COLO829 (cell line): ENCODE measurements at places on chromosomes 4 and X.

DNA sequence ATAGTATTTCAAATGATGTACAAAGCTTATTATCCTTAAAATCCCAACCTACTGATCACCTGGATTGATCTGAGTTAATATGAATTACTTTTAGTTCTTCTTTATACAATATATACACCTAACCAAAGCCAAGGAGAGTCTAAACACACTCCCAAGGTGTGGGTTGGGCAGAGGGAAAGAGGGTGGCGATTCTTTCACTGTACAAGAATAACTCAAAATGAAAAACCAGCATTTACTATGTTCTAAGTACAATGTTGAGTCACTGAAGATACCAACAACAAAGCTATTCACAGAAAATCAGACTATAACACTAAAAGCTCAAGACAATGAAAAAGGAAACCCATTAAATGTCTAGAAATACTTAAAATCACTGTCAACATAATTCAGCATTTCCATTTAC, 46.6 kb downstream of the ANKRD17 start:
- no peak for DNase-seq

- DNase-seq: no peak
Observed at GRCh38 chr4:80138551-80139538, 58.5 kb upstream of the PRDM8 start.

GRCh38 chr4:122772986-122773385, 40.5 kb downstream of the BBS12 start:
- DNase-seq: no peak

- no peak for DNase-seq
Observed at GRCh38 chr4:87525636-87526295, 3.4 kb downstream of the SPARCL1 start.

DNA sequence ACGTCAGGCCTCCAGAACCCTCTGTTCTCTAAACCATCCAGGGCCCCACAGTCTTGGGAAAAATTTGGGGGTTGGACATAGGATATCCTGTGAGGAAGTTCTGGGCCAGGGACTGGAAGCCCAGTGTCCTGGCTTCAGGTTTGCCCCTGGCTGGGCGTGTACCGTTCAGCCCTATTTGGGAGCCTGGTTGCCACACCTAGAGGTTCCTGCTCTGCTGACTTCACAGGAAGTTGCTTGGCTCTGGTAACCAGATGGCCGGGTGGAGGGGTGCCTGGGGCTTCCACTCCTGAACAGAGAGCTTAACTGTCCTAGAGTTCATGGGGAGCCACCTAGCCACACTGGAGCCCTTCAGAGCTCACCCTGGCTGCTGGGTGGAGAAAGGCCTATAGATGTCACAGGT, 1.1 kb downstream of the TAFAZZIN start:
- DNase-seq: no peak

DNA sequence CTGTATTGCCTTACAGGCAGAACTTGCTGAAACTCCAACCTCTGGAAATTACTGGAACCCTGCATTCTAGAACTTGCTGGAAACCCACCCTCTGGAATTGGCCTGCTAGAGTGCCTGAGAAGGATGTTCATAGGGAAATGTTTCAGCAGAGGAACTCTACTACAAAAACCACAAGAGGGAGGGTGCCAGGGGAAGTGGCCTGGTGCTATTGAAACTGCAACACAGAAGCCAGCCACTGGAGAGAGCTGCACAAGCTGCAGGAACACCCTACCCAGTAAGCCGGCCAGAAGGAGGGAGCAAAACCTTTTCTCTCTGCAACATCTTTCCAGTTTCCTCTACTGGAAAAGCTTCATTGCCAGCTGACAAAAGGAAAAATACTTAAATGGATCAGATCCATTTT, 2.5 kb upstream of the BRWD3 start:
- no peak for DNase-seq

DNA sequence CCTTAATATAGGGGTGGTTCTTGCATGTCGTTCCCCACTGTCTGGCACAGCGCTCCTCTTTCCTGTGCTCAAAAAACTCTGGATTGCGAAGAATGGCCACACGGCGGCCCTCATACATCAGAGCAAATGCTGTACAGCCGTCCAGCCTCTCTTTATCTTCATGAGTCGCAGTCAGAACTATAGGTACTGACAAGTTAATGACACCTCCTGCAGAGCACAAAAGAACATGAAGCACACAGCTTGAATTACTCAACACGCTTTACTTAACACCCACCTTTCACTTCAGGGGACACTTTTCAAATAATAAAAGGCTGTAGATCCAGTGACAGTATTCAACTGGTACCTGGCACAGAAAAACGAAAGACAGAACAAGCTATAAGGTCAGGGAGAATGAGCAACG, 65.3 kb downstream of the PAPSS1 start:
- DNase-seq: no peak

GRCh38 chrX:140249088-140249487, 255.8 kb downstream of the SOX3 start:
- no peak for DNase-seq

DNA sequence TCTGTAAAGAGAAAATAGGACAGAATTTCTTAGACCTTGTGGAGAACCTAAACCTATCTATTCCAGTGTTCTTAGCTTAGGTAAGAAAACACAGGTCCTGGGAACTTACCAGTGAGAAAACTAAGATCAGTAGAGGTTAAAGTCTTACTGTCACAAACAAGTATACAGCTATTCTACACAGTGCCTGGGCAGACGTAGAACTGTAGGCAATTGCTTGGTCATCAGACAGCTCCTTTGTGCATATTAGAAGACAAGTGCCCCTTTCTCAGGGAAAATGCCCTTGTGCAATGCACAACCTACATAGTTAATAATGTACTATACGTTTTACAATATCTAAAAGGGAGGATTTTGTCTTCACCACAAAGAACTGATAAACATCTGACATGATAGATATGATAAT, 86.6 kb upstream of the JADE1 start:
- no peak for DNase-seq

DNA sequence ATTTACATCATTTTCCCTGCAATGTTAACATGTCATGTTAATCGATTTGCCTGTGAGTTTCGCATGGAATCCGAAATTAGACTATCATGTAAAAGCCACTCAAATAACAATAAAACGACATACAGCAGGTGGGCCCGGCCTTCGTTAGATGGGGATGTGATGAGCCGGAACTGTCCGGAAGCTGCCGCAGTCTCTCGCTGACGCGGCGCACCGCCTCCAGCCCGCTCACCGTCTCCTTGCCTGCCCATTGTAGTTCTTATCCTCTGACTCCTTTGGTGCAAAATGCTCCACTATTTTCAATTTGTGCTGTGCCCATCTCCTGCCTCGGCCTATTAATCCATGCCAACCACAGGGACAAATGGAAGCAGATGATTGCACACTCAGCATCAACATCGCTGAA, 877.5 kb upstream of the TENM3 start:
- no peak for DNase-seq

DNA sequence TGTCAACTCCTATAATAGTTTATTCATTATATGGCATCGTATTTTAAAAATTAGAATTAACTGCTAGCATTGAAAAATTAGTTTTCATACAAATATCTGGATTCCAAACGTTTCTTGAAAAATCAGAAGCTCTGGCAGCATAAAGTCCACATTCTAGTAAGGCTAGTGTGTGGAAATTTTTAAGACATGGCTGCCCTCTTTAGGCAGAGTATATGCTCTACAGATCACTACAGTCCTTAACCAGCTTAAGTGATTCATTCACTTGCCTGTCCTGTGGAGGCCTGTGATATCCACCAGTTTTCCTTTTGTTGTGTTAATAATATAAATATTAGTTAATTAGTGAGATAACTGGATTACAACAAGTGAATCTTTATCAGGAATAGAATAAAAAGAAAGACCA, 287.2 kb downstream of the OPHN1 start:
- peak; percentile 33 for DNase-seq

- peak; percentile 26 for DNase-seq
Observed at GRCh38 chrX:1581132-1581531, 10.3 kb upstream of the AKAP17A start.

DNA sequence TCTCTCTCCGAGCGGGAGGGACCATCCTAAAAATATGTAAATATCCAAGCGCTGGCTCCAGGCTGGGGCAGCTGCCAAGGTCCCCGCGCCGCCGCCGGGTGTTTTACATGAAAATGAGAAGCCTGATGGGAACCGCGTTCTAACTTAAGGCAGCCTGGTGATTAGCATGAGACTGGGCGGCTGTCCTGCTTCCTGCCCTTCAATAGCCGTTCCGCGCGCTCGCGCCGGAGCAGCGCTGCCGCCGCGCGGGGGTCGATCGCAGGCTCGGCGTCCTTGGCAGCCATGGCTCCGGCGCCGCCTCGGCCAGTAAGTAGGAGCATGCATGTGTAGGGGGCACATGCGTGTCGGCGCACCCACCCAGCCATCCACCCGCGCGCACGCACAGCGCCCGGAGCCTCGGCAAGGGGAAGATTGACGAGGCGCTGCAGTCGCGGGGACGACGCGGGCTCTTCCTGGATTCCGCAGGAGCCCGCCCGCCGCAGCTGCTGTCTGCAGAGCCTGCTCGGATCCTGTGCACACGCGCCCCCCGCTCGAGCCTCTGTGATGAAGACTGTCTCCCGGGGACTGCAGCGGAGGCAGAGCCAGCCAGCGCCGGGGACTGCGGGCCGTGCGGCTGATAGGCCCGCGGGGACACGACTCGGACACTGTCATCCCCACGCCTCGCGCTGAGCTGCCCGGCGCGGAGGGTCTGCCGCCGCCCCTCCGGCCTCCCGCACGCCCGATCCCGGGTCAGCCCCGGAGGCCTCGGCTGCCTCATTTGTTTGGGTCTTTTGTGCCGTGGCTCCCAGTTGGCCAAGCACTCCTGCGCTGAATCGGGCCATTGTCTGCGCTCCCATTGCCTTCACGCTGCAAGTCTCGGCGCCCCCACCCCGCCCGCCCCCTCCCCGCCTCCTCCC, 734 bp downstream of the STOX2 start:
- DNase-seq: peak; percentile 33

- no peak for DNase-seq
Observed at GRCh38 chr4:109886303-109886702, 26.4 kb upstream of the EGF start.

DNA sequence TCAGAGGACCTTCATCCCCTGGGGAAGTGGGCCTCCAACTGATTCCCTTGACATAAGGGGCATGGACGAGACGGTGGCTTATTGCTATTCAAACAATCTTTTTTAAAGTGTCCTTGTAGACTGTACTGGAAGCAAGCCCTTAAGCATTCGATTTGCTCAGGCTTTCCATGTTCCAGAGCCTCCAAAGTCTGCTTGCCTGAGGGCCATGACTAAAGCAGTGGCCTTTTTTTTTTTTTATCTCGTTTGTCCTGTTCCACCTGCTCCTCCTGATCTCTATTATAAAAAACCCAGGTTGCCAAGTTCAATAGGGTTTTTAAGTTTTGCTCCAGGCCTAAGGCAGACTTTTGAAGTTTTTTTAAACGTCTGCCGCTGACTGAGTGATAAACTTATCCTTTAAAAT, 103.7 kb upstream of the AADAT start:
- DNase-seq: no peak

GRCh38 chr4:35912174-35912573, 332.1 kb downstream of the ARAP2 start:
- no peak for DNase-seq

- DNase-seq: peak; percentile 59
Observed at GRCh38 chr4:158255727-158256324, 45.5 kb downstream of the TMEM144 start.

GRCh38 chr4:5355846-5356245, 304.6 kb downstream of the STK32B start:
- no peak for DNase-seq

DNA sequence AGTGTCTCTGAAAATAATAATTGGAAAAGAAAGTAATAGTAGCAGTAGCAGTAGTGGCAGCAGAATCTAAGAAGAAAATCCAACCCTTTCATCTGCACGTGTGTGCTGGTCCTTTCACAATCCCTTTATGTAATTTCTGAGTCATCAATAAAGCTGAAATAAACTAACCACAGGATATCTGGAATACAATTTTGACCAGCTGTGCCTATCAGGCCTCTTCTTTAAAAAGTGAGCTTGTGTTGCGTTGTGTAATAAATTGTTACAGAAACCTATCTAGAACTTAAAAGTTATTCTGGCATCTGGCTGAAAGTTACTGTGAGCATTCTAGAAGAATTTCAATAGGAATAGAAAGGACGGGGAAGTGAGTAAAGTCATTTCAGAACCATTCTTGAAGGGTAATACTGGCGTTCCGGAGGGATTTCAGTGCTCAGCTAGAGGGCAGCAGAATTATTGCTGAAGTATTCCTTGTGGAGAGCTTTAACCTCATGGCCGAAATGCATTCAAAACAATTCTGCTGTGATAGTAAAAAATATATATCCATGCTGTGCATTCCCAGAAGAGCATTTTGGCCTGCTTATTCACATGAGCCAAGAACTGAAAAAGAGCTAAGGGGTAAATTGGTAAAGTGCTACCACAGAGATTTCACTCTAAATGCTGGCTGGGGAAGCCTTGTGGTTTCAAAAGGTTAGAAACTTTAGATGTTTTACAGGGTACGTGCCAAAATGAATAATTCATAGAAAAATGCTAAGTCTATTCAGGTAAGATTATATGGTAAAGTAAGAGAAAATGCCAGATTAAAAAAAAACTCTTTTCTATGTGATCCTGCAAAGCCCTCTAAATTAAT, 260.6 kb downstream of the NKX6-1 start:
- no peak for DNase-seq

- no peak for DNase-seq
Observed at GRCh38 chr4:177386278-177386815, 55.9 kb downstream of the AGA start.
